ENCODE measurements at places on chromosomes 1 and 21.

DNA sequence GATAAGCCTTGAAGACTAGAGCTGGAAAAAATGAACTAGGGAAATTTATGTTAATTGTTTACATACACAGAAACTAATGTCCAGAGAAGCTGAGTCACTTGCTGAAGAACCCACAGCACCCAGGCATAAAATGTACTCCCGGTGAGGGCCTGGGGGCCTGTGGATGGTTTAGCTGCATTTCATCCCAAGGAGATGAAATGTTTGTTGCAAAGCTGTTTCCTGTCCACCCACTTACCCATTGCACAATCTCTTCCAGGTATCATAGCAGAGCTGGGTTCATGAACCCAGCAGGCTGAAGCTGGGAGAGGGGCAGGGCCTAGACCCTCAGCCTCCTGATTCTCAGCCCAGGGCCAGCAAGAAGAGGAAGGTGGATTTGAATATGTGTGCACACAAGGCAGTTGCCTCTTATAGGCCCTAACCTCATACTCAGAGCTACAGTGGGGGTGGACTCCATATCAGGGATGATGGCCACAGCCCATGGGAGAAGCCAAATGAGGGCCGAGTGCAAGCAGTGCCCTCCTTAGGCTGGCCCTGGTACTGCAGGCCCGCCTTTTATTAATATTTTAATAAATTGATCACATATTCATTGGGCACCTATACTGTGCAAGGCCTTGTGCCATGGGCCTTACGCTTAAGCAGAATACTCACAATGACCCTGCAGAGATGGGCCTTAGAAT lies 110.8 kb downstream of the LACTBL1 start:
- DNase-seq, result no peak

DNA sequence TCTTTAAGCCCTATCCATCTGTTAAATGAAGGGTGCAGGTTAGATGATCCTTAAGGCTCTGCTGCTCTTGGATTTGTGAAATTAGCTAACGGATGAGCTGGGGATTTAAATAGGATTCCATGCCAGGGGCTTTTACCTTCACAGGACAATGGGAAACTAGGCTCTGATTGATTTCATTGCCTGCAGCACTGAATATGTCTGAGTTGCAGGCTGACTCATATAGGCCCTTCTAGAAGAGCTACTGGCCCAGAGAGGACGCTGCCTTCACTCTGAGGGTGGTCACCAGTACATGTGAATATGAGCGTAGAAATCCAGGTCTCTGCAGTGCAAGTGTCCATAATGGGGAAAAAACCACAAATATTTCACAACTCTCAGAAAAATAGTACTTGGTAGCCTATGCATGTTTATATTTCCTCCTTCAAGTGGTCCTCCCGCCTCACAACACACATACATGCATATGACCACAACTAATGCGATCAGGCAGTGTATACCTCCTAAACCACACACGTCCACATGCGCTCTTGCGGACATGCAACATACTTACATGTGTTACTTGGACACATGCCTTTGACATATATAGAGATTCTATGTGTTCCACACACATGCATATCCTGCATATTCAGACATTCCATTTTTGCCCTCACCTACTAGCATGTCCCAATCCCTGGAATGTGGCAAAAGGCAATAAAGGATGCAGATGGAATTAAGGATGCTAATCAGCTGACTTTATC lies 233.8 kb upstream of the JUN start:
- no peak for DNase-seq

DNA sequence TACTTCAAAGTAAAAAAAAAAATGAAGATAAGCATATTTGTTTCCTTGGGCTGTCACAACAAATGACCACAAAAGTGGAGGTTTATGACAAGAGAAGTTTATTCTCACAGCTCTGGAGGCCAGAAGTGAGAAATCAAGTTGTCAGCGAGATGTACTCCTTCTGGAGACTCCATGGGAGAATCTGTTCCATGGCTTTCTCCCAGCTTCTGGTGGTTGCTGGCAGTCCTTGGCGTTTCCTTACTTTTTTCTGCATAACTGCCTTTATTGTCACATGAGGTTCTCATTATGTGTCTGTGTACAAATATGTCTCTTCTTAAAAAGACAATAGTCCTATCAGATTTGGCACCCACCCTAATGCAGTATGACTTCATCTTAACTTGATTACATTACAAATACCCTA lies 398.3 kb downstream of the KCNT2 start:
- DNase-seq, result no peak

GRCh38 chr1:21624571-21625389 lies 44.4 kb downstream of the RAP1GAP start:
- no peak for DNase-seq

GRCh38 chr21:37711286-37711829 lies 204.9 kb downstream of the KCNJ6 start:
- DNase-seq, result no peak
